Activated CD8-positive, alpha-beta memory T cell treated with anti-CD3 and anti-CD28 coated beads for 4 hours (primary cell): ENCODE measurements at places on chromosomes 5 and 9.

DNA sequence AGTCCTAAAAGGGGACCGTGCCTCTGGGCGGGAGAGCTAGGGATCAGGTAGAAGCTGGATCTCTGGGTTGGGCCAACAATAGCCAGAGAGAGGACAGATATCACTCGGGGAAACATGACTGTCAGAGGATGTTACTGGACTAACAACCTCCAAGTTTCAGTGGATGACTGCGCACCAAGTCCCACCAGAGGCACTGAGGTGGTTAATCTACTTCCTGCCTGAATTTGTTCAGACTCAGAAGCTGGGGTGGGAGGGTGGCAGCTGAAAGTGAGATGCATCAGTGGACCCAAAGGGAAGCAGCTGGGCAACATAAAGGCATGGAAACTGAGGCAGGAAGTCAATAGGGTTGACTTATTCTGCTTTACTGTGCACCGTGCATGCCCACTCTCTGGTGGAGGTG, 130.1 kb upstream of the SLC44A1 start:
- DNase-seq, result no peak

DNA sequence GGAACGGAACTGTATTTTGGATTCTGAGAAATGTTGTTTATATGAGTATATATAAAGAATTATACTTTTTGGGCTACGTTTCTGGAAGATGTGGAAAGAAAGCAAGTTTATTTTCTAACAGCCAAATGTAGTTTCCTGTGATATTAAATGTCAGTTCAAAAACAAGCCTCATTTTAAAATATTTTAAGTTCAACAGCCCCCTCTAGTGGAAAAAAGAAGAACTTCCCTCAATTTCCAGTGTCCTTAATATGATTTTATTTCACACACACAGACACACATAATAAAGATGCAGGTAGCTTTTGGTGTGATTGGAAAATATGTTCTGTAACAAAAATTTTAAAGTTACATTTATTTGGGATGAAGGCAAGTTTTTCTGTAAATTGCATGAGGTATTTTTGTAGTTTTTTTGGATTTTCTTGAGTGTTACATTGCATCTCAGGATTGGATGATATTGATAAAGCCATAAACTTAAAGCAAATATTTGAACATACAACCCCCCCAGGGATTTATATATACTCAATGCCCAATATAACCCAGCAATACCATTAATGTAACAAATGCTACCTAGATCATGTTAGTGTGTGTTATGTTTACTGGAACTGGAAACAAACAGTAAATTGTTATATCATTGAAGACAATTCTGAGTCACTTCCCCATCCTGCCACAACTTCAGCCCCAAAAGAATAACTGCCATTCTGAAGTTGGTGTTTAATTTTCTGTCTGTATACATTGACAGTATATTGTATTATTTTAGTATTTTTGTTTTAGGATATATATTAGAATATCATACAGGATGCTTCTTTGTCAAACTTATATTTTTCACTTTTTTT, 54.0 kb downstream of the CCDC171 start:
- DNase-seq, result no peak

DNA sequence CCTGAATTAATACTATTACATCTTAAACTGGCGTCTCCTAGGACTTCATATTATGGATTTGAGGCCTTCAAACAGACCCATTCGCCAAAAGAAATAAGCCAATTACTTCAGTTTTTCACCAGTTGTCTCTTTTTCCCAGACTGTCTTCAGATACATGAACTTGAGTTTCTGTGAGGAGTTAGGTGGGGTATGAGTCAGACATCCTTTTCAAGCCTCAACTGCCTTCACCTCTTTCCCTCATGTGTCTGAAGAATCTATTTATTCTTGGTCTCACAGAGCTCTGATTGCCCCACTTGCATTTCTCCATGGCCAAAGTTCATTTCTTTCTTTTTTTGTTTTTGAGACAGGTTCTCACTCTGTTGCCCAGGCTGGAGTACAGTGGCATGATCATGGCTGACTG, 12.5 kb downstream of the WNT8A start:
- no peak for DNase-seq

GRCh38 chr9:127847178-127847510, 7.3 kb downstream of the ENG start:
- DNase-seq, result no peak

- no peak for DNase-seq
Measured at GRCh38 chr5:116437351-116437705, 137.3 kb downstream of the SEMA6A start.

DNA sequence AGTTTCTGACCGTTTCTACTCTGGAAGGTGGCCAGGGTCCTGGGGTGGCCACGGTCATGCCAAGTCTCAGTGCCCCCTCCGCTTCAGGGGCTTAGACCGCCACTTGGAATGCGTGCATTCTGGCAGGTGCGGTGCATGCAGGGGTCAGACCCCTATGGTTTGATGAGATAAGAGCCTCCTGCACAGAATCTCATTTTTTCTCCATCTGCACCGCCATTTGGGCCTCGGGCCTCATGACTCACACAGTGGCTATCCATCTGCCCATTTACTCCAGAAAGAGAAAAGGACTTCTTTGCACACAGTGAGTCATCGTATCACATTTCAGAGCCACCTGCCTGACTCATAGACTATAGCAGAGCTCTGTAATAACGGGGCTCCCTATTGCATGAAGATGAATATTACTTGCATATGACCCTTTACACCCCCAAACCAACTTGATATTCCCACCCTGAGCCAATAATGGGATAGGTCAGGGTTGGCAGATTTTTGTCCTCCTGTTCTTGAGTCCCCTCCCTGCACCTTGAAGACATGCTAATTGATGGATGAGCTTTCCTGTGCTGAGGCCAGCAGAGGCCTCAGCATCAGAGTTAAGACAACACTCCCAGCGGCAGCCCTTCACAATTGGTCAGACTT, 157.4 kb downstream of the NR3C1 start:
- DNase-seq, result no peak

- no peak for DNase-seq
Measured at GRCh38 chr9:34338665-34339385, 9.5 kb downstream of the NUDT2 start.

DNA sequence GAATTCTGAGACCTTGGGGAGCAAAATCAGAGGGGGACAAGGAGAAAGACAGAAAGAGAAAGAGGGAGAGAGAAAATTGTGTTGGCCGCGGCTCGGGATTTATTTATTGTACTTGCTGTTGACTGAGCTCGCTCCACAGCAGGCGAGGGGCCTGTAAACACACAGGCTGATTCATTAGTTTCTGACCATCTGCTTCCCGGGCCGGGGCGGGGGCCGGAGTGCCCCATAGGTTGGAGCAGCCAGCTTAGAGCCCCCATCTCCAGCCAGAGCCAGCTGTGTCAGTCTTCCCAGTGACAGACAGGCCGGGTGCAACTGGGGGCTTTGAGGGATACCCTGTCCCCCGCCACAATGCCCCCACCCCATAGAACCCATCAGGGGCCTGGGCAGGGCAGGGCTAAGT, 30.9 kb downstream of the NTNG2 start:
- DNase-seq, result no peak

DNA sequence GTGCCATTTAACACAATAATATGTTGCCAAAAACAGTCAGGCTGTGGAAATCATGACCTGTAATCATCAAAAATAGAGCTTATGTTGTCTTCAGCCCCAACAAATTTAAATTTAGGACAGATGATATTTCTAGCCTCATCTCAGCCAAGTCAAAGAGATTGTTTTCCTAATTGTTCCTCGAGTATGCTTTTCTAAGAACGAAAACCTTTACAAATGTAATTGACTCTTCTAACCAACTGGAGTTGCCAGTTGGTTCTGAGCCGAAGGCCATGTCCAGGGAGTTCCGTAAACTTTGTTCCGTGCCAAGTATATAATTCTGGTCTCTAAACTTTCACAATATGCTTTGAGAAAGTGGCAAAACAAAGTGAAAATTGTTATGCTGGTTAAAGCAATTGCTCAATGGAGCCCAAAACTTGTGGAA, 160.8 kb downstream of the CEMIP2 start:
- no peak for DNase-seq

- DNase-seq, result no peak
Measured at GRCh38 chr9:13648676-13649075, 369.2 kb upstream of the MPDZ start.

GRCh38 chr5:102998224-102998623, 121.7 kb downstream of the GIN1 start:
- no peak for DNase-seq

GRCh38 chr9:35396560-35397215, 93.2 kb upstream of the RUSC2 start:
- DNase-seq, result no peak

DNA sequence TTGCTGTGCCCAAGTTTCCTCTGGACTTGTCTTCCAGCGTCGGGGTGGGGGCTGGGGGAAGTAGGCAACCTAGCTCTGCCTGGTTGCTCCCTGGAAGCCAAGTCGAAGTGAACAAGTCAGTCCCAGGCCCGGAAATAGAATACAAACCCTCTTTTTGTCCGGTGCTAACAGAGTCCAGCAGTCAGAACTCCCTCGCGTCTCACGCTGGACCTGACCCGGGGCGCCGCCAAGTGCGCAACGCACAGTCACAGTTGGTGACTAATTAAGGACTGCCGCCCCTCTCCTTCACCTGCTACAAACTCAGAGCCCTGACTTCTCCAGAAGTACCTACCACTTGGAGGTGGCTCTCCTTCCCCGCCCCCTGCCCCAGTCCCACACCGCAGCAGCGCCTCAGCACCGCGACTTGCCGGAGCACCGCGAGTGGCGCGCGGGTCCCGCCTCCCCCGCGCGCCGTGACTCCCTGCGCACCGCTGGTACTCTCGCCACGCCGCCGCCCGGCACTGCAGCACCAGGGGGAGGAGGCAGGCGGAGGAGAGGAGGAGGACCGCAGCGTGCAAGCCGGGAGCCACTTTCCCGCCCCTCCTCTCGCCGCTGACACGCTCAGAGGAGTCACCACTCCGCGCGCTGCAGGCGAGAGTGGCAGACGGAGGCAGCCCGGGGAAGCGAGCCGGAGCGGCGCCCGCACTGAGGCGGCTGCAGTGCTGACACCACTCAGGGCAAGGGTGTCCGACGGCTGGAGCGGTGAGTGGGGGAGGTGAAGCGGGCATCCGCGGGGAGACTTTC, at the start of gene SV2C:
SV2C (plus strand) TSS at position 612 of the 783 bp plus-strand sequence. CDS start 48,368 bp downstream, outside the sequence.
- DNase-seq, result no peak

GRCh38 chr5:102920762-102921161, 165.7 kb downstream of the PAM start:
- DNase-seq, result no peak

DNA sequence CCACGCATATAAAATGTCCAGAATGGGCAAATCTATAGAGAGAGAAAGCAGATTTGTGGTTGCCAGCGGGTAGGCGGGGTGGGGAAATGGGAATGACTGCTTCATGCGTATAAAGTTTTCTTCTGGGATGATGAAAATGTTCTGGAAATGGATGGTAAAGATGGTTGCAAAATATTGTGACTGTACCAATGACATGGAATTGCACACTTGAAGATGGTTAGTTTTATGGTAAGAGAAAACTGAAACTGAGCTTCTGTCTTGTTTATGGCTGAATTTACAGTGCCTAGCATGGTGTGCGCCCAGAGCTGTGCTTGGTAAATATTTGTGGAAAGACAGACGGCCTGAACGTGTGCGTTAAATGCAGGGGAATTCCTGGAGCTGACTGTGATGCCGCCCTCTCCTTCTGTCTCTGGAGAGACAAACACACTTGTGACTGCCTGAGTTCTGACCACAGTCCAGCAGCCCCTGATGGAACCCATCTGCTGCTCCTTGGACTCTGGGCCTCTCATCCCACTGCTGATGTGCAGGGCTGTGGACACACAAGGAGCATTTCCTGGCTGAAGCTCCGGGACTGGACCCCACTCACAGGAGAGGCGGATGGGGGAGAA, 8.6 kb upstream of the PTGES start:
- DNase-seq, result no peak

DNA sequence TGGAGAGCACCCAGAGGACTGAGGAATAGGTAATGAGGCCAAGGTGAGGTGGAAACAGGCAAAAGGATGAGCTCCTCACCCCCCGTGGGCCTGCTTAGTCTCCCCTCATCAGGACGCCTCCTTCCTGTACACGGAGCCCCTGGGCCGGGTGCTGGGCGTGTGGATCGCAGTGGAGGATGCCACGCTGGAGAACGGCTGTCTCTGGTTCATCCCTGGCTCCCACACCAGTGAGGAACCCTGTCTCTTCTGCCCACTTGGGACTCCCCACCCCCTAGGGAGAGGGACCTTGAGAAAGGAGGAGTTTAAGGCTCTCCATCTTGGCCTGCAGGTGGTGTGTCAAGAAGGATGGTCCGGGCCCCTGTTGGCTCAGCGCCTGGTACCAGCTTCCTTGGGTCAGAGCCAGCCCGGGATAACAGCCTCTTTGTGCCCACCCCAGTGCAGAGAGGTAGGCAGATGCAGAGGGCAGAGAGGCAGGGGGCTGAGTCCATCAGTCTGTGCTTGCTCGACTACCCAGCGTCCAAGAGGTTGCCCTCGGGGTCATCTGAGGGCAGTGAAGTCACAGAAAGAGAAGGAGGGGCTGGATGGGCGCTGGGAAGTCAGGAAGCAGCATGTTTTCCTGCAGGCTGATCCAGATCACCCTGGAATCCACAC, 7.0 kb downstream of the DOLK start:
- no peak for DNase-seq

- no peak for DNase-seq
Measured at GRCh38 chr9:91207397-91207728, 154.4 kb downstream of the AUH start.

DNA sequence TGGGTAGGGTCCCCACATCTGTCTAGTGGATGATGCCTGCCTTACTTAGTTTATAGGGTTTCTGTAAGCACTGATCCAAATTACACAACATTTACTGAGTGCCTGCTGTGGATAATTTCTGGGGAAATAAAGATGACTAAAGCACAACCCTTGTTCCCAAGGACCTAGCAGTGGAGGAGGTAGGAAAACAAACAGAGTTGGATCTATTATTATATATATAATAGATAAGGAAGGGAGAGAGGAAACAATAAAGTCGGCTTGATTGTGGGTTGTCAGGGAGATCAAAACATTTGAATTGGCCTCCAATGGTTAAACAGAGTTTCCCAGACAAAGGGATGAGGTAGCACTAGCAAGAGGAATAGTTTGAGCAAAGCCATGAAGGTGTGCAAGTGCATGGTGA, 14.0 kb downstream of the IL33 start:
- DNase-seq, result no peak

DNA sequence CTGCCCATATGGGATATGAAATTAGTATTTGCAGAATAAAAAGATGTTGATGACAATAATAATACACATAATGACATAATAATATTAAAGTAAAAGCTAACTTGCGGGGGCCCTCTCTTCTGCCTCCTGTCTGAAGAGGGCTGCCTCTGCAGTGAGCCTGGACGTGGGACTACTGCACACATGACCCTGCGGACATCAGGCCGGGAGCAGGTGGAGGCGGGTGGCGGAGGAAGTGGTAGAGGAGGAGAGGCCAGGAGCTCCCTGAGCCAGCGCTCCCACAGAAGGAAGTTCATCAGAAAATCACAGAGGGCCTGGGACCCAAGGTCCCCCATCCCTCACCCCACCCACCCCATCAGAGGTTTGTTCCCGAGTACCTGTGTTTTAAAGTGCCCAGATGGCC, 60.5 kb downstream of the ROPN1L start:
- DNase-seq, result no peak

DNA sequence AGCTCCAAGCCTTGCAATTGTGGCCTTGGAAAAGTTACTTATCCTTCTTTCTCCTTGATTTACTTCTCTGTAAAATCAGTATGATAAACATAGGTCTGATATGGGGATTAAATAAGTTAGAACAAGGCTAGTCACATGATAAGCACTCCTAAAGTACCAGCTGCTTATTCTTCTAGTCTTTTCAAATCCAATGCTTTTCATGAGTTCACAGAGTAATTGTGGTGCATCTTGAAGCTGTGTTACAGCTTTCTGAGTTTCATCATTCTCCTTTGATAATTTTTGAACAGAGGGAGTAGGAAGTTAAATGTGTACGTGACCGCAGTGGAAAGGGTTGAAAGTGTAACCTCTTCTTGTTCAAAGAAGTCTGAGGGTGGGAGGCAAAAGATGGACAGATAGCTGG, 38.8 kb upstream of the CCDC112 start:
- DNase-seq, result no peak
